ENCODE measurements at places on chromosomes 12 and 14. TPM values are rescaled to one million over a fixed set of nuclear protein-coding genes. Genes with fewer than 3 reads are reported as not detected.

GRCh38 chr14:61719344-61720293 is 24.3 kb downstream of the HIF1A start:
- peaks cover 78% of the 10 kb centered on the region for H3K4me1 ChIP-seq
- no peak for DNase-seq
- H3K4me3 ChIP-seq: peak overlapping the region; percentile 48
- peaks cover 40% of the 10 kb centered on the region for H3K36me3 ChIP-seq
- peak overlapping the region; percentile 77 for H3K27ac ChIP-seq

HPD gene
- total RNA-seq: not detected

INSM2 gene
- total RNA-seq: not detected

- H3K4me3 ChIP-seq: no peak overlapping the region
- H3K36me3 ChIP-seq: no peaks in the 10 kb centered on the region
- DNase-seq: no peak
- H3K4me1 ChIP-seq: no peaks in the 10 kb centered on the region
Measured at GRCh38 chr14:28382444-28383190, 384.0 kb upstream of the FOXG1 start.

BHLHE41 gene
- total RNA-seq: not detected
